Daoy (cell line): ENCODE measurements at places on chromosomes 1 and 21. TPM values are rescaled to one million over a fixed set of nuclear protein-coding genes. Genes with fewer than 3 reads are reported as not detected.

Gene ACTL8
- 0.12 and 0.46 TPM in 2 replicates for total RNA-seq

Gene CDC14A
- 4.6 and 5.1 TPM in 2 replicates for total RNA-seq

- DNase-seq: no peak
Measured at GRCh38 chr1:187451238-187451637, 622.5 kb downstream of the PLA2G4A start.

DNA sequence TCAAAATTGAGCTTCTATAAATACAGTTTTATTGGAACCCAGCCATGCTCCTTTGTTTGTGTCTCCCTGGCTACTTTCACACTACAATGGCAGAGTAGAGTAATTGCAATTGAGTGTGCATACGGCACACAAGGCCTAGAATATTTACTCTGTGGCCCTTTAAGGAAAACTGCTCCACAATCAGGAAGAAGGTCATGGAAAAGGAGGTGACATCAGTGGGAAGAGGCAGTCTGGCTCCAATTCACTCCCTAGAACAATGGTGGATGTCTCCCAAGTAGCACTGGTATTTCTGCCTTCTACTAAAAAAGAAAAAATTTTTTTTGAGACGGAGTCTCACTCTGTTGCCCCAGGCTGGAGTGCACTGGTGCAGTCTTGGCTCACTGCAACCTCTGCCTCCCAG lies 51.3 kb downstream of the KRTAP19-8 start:
- no peak for DNase-seq
